ENCODE measurements at places on chromosomes 3 and 15.
A peak's percentile ranks its signal among the peaks of the same experiment; 100 is the strongest.

- no peak for DNase-seq
These were observed 79.2 kb upstream of the FNDC3B start for GRCh38 chr3:171960159-171960558.

DNA sequence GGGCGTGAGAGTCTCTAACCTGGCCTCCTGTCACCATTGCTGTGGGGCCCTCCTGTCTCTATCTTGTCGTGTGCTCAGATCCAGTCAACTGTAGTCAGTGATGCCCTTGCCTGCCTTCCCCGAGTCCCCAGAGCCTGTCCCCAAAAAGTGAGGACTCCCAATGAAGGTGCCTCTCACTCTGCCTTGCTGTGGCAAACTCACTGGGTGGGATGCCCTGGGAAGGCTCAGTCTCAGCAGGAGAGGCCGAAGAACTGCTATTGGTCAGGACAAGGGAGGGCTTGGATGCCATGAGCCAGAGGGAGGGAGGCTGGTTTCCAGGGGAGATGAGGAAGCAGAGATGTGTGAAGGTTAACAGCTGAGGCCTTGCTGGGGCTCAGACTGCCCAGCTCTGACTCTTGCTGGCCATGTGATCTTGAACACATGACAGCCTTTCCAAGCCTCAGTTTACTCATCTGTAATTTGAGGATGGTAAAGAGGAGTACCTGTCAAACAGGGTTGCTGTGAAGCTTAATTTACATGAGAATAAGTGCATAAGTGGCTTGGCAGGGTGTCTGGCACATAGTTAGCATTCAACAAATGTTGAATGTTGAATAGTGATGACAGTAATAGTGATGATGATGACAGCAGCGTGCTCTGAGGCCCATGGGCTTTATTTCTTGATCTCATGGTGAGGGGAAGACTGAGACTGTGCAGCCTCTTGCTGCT lies 8.2 kb downstream of the KY start:
- no peak for DNase-seq

DNA sequence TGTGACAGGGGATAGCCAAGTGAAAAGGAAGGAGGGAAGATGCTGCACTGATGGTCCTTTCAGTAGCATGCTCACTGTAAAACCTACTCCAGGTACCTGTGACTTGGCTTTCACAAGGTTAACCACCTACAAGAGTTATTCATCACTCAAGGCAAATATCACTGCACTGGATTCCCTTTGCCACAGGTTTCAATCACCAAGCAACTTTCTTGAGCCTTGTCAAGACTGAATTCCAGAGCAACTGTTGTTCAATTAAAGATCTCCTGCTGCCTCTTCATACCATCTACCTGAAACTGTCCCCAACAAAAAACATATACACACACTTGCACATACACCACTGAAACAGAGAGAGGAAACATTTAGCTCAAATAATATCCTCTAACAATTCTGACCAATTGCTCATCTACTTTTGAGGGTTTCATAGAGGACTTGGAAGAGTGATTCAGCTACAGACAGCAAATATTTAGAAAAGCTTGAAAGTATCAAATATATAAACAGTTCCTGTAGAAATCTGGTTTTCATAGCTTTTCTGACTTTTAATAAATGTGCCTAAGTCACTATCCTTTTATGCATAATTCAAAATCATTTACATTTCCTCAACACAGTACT lies 6.5 kb downstream of the IGF2BP2 start:
- no peak for DNase-seq

GRCh38 chr3:112123548-112123947 lies 9.5 kb downstream of the GCSAM start:
- DNase-seq, result no peak

DNA sequence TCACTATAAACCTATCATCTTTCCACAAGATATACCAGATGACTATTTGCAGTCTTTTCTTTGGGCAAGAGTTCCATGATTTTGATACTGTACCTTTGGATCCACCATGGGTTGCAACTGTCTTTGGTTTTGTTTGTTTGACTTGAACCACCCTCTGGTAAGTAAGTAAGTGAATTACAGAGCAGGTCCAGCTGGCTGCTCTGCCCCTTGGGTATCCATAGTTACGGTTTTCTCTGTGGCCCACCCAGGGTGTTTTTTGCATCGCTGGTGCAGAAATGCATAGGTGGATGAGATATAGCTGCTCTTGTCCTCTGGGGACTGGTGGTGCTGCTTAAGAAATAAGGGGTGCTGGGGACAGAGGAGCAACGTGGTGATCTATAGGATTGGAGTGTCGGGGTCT lies 33.8 kb downstream of the CHDH start:
- DNase-seq, result no peak

DNA sequence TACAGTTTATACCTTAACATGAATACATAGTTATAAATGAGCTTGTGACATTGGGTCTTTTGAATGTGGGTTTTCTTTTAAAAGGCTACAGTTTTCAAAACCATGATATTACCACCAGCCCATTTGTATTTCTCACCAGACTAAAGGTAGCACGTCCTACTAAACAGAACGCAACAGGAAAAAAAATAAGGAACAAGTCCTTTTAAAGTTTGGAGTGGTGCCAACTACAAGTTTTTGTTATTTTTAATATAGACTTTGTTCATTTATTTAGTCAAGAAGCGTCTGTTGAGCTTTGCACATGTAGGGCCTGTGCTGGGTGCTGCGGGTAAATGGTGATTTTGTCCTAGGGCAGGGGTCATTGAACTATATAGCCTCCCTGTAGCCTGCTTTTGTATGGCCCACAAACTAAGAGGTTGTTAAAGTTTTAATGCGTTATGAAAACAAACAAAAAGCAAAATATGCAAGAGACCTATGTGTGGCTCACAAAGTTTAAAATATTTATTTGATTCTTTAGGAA lies 164.4 kb downstream of the GHSR start:
- DNase-seq, result no peak

DNA sequence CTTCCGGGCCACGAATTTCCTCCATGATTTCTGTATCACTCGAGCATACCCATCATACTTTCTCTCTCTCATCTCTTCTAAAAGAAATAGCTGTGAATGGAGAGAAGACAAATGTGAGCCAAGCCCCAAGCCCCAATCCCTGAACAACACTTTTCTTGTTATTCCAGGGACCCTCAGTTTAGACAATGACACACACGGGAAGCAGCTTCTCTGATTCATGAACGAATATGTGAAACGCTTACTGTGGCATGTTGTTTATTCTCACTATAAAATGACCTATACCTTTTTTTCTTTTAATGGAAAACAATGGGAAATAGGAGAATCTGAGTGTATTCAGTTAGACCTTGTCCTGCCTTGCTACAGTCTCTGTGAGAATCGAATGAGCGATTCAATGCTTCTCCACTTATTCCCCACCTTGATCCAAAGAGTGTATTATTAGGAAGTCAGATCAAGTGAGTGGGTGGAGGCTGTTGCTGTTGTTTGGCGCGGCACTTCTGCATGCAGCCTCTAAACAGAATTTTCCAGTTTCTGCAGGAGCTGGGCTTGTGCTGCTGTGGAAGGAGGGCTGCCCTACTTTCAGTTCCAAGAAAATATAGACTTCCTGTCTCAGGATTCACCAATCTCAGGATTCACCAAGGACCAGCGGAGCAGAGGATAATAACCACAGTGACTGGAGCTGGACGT lies 32.4 kb upstream of the LDHAL6B start:
- DNase-seq, result no peak

GRCh38 chr3:182809531-182809930 lies 16.2 kb downstream of the ATP11B start:
- DNase-seq, result no peak

DNA sequence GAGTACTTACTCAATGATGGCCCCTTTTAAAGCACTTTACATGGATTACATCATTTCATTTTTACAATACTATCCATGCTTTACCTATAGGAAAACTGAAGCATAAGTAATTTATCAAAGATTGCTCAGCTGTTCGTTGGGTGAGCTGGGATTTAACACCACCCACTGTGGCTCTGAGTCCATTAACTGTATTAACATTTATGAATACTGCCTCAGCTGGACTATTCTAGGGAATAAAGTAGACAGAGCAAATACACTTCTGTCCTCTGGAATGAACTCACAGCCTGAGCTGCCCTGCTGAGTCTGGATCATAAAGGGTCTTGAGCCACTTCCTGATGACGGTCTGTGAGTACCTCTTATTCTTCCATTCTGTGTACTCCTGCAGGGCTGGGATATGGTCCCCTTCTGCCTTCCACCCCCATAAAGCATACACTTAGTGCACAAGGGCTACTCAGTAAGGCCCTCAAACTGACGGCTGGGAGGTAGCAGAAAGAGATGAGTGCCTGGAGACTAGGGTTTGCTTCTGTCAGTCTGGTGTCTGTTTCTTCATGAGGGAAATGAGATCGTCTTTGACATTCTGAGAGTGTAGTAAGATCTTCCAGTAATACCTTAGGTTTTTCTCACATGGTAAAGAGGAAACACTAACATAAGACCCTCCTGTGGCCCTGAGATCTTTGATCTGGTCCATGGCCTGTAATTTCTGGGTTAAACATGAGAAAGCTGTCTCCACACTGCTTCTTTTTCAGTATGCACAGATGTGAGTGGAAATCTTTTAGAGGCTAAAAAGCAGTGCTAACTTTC lies 12.6 kb upstream of the ST6GAL1 start:
- DNase-seq, result no peak

GRCh38 chr15:80247320-80247719 lies 4.7 kb downstream of the CTXND1 start:
- no peak for DNase-seq

GRCh38 chr3:100992231-100993012 lies 799 bp downstream of the ABI3BP start:
- DNase-seq, result no peak

GRCh38 chr3:45558431-45558830 lies 36.1 kb upstream of the LIMD1 start:
- DNase-seq, result no peak

- no peak for DNase-seq
These were observed 23.5 kb downstream of the TPRG1 start for GRCh38 chr3:189195302-189195701.

GRCh38 chr3:101722394-101723173 lies 1.8 kb upstream of the CEP97 start:
- no peak for DNase-seq

DNA sequence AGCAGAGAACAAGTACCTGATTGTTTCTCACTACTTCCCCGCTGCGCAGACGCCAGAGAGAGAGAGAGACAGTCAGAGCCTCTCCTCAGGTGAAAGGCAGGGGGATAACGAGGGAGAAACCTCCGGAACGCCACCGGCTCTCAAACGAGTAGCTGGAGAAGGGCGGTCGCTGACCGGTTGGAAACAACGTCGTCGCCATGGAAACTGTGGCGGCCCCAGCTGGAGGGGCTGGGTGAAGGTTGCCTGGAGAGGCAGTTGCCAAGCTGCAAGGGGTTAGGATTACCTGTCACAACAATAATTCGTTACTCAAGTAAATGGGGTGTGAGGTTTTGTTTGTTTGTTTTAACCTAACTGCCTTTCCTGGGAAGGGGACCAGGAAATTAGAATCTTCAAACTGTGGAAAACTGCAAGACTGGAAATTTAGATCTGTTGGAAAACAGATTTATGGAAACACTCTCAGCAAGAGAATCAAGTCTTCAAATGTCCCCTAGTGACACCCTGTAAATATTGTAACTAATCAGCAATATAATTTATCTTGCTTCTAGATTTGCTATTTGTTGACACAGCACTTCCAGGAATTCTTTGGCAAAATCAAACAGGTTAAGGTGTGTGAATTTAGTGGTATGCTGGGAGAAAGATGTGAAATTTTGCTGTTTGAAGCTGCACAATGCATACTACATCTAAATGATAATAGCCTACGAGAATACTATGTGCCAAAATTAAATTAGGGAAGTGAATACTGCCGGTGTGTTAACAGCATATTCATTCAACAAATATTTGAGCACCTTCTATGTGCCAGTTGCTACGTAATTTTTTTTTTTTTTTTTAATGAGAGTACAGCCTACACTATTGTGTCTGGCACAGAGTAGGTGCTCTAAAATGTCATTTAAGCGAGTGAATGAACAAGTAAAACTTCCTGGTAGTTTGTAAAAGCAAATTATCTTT lies at the start of gene DNAH12:
Gene DNAH12, minus strand, starts transcription at position 164 of the 945 bp plus-strand sequence. CDS start 1,474 bp downstream, outside the sequence.
- DNase-seq, result peak; percentile 71

Data from SHP77 (cell line).